ENCODE measurements at places on chromosomes 16 and 17. TPM values are rescaled to one million over a fixed set of nuclear protein-coding genes. Genes with fewer than 3 reads are reported as not detected.

- H3K4me3 ChIP-seq, result peak overlapping the region; percentile 83
- DNase-seq, result no peak
- no peaks in the 10 kb centered on the region for H3K27me3 ChIP-seq
- H3K36me3 ChIP-seq, result peaks cover 34% of the 10 kb centered on the region
- H3K4me1 ChIP-seq, result peaks cover 28% of the 10 kb centered on the region
- H3K27ac ChIP-seq, result peak overlapping the region; percentile 41
These were observed 16.1 kb downstream of the NAA60 start for GRCh38 chr16:3459401-3460090.

GRCh38 chr16:9091867-9092281, 430 bp downstream of the HAPSTR1 start:
- peaks cover 35% of the 10 kb centered on the region for H3K4me1 ChIP-seq
- peaks cover 69% of the 10 kb centered on the region for H3K36me3 ChIP-seq
- no peaks in the 10 kb centered on the region for H3K27me3 ChIP-seq

- no peak for DNase-seq
- no peak overlapping the region for H3K4me3 ChIP-seq
- no peaks in the 10 kb centered on the region for H3K27me3 ChIP-seq
- peaks cover 19% of the 10 kb centered on the region for H3K4me1 ChIP-seq
- peaks cover 43% of the 10 kb centered on the region for H3K36me3 ChIP-seq
- H3K27ac ChIP-seq, result no peak overlapping the region
These were observed 3.4 kb downstream of the TMED6 start for GRCh38 chr16:69348222-69348621.

The TRAF4 gene
- total RNA-seq, result 202 TPM

- no peaks in the 10 kb centered on the region for H3K27me3 ChIP-seq
- H3K4me3 ChIP-seq, result no peak overlapping the region
- no peak overlapping the region for H3K27ac ChIP-seq
These were observed 8.1 kb downstream of the LDAF1 start for GRCh38 chr16:21166561-21166961.

GRCh38 chr17:80446645-80447405, 29.6 kb downstream of the NPTX1 start:
- peaks cover 8% of the 10 kb centered on the region for H3K27me3 ChIP-seq
- H3K4me3 ChIP-seq, result no peak overlapping the region
- H3K27ac ChIP-seq, result no peak overlapping the region

DNA sequence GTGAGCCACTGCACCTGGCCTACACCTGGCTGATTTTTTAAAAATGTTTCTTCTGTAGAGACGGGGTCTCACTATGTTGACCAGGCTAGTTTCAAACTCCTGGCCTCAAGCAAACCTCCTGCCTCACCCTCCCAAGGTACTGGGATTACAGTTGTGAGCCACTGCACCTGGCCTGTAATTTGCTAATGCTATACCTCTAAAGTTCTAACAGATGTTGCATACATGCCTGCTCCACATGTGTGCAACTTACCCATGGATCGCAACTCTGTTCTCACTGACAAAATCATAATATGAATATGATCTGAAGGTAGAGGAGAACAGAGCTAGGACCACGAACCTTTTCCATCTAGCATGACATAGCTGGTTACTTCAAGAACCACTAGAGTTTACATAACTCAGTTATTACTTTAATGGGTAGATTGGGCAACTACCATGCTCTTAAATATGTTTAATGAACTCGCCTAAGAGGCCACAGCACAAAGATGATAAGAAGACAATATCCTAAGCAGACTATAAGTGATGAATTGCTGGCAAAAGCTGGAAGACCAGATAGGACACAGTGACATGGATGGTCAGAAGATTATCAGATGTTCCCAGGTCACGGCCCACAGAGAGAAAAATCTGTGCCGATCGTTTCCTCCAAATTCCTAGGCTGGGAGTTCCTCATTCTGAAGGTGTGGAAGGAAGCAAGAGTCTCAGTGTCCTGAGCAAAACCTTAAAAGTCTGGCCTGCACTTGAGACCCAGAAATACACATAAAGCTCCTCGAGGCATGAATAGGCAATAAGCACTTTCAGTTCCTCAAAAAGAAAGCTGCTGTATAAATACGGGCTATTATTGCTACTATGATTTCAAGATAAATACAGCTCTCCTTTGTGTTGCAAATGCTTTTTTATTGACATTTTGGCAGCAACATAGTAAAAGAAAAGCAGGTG, 53.6 kb upstream of the ICAM2 start:
- no peaks in the 10 kb centered on the region for H3K27me3 ChIP-seq
- H3K27ac ChIP-seq, result peak overlapping the region; percentile 25

DNA sequence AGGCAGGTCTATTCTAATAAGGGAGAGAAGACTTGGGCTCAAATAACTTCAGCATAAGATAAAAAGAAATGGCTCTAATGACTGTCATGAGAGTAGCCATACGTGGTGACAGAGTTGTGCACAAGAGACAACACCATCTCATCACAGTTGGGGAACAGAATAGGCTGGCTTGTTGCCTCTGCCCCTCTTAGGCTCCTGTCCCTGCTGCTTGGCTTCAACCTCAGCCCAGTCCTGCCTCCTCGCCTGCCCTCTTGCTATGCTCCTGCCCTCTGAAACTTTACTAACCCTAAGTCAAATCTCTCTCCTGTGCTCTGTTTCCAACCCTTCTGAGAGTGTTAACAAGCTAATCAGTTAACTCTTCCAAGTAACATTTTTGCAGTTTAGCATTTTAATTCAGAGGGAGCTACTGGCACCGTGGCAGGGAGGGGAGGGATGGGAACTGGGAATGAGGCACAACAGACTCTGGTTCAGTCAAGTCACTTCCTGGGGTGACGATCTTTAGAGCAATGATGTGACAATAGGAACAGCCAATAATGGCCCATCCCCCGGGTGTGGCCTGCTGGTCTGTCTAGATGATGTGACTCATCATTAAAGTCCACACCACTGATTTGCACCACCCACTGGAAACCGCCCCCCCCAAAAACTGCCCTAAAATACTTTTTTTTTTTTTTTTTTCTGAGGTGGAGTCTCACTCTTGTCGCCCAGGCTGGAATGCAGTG, 35.5 kb downstream of the DNAH17 start:
- H3K36me3 ChIP-seq, result peaks cover 7% of the 10 kb centered on the region
- peaks cover 23% of the 10 kb centered on the region for H3K4me1 ChIP-seq
- DNase-seq, result peak; percentile 52
- no peaks in the 10 kb centered on the region for H3K27me3 ChIP-seq
- no peak overlapping the region for H3K4me3 ChIP-seq
- H3K27ac ChIP-seq, result peak overlapping the region; percentile 51

GRCh38 chr16:50669741-50670140, 11.4 kb downstream of the SNX20 start:
- H3K4me1 ChIP-seq, result peaks cover 31% of the 10 kb centered on the region
- H3K27ac ChIP-seq, result no peak overlapping the region
- H3K27me3 ChIP-seq, result no peaks in the 10 kb centered on the region
- H3K4me3 ChIP-seq, result no peak overlapping the region
- no peak for DNase-seq
